ENCODE measurements at places on chromosomes 2 and 18. TPM values are rescaled to one million over a fixed set of nuclear protein-coding genes. Genes with fewer than 3 reads are reported as not detected.

Gene DSEL
- total RNA-seq: 101 TPM

Gene SERPINB13
- total RNA-seq: not detected

Gene PID1
- total RNA-seq: 16.4 TPM

Gene GPR45
- total RNA-seq: not detected

GRCh38 chr18:28284132-28284531, 107.2 kb upstream of the CDH2 start:
- peak; percentile 15 for DNase-seq

All from fibroblast of villous mesenchyme (primary cell).